ENCODE measurements at places on chromosomes 11 and 22. TPM values are rescaled to one million over a fixed set of nuclear protein-coding genes. Genes with fewer than 3 reads are reported as not detected.

The OR2AT4 gene
- total RNA-seq: 0.07 TPM

The UPK3A gene
- not detected for total RNA-seq

The OR6A2 gene
- not detected for total RNA-seq

The MYBPC3 gene
- total RNA-seq: not detected

The PDE3B gene
- not detected for total RNA-seq

The DRAP1 gene
- total RNA-seq: 355 TPM

The RAB3IL1 gene
- 3.1 TPM for total RNA-seq

The LRRC74B gene
- total RNA-seq: not detected

- DNase-seq: no peak
Measured at GRCh38 chr22:28021116-28021997, 102.3 kb upstream of the PITPNB start.

DNA sequence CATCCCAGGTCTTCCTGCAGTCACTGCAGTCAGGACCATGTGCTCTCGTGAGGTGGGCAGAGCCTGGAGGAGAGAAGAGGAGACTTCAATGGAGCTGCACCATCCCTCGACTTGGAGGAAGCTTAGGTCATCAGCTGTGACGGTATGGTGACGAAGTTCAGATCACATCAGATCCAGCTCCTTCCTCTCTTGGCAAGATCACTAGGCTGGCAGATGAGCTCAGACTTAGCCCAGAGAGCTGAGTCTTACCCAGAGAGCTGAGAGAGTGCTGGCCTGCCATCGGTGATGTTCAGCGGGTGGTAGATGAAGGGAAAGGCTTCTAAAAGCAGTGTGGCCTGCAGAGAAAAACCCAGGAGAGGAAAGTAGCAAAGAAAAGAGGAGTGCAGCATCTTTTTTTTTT, 1.8 kb upstream of the SLC15A3 start:
- DNase-seq: peak; percentile 34

GRCh38 chr11:105582497-105582896, 27.4 kb upstream of the GRIA4 start:
- DNase-seq: peak; percentile 3

DNA sequence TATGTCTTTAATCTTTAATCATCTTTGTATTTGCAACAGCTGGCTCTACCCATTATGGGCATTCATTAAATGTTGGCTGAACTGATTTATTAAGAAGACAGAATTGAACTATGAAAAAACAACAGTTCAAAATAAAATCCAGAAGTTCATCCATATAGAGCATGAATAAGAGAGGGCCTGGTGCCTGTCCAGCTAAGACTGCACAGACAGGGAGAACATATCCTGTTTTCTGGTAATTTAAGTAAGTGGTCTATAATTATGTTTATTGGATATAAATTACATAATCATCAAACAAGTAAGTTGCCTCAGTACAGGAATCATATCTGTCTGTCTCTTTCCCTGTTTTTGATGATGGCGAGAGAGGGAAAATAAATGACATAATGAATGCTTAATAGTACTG, 137.2 kb downstream of the RBFOX2 start:
- DNase-seq: no peak

GRCh38 chr11:45411228-45411946, 125.2 kb upstream of the SYT13 start:
- peak; percentile 44 for DNase-seq

- DNase-seq: peak; percentile 56
Measured at GRCh38 chr11:11732116-11732515, 109.7 kb upstream of the USP47 start.

- DNase-seq: peak; percentile 68
Measured at GRCh38 chr22:21044931-21045584, 688 bp upstream of the LRRC74B start.

DNA sequence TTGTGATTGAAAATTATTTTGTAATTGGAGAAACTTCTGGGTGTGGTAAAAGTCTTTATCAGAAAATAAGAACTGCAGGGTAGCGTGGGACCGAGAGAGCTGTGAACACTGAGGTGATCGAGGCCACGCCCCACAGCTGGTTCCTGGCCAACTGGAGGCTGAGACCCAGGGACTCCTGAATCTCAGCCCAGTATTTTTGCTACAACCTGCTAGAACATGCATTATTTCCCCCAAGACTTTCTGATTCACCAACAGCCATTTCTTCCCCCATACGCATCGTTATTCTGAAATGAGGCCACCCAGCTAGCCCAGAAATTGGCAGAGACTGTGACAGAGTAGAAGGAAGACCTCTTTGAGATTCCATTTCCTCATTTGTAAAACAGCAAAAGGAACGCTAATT, 3.4 kb upstream of the FGF19 start:
- no peak for DNase-seq

GRCh38 chr11:123546515-123546914, 107.9 kb downstream of the SCN3B start:
- DNase-seq: no peak

GRCh38 chr11:126564566-126564965, 209.1 kb downstream of the ST3GAL4 start:
- no peak for DNase-seq

GRCh38 chr11:41254966-41255365, 204.5 kb downstream of the LRRC4C start:
- DNase-seq: no peak

- DNase-seq: no peak
Measured at GRCh38 chr11:75840522-75840921, 25.5 kb downstream of the UVRAG start.

DNA sequence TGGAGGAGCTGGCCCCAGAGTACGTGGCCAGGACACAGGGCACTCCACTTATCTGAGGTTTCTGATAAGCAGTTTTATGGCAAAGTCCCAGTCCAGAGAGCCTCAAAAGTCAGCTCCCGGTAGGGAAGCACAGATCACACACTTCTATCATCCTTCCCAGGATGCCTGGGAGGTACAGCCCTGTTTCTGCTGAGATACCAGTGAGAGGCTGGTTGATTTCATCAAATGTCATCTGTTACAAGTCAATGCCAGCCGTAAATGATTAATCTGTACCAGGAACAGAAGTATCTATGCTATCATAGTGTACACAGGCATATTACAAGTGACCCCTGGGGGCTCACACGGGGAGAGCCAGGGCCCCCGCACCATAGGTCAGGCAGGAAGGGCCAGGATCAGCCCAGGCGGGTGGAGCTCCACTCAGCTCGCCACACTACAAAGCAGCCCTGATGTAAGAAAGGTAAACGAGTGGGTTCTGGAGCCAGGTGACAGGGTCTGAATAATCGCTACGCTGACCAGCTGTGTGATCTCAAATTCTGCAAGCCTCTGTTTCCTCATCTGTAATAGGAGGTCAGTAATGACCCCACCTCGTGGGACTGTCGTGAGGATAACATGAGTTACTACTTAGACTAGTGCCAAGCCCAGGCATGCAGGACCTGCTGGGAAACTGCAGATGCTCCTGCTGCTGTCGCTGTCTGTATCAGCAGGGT, 17.6 kb downstream of the PLA2G6 start:
- DNase-seq: no peak

DNA sequence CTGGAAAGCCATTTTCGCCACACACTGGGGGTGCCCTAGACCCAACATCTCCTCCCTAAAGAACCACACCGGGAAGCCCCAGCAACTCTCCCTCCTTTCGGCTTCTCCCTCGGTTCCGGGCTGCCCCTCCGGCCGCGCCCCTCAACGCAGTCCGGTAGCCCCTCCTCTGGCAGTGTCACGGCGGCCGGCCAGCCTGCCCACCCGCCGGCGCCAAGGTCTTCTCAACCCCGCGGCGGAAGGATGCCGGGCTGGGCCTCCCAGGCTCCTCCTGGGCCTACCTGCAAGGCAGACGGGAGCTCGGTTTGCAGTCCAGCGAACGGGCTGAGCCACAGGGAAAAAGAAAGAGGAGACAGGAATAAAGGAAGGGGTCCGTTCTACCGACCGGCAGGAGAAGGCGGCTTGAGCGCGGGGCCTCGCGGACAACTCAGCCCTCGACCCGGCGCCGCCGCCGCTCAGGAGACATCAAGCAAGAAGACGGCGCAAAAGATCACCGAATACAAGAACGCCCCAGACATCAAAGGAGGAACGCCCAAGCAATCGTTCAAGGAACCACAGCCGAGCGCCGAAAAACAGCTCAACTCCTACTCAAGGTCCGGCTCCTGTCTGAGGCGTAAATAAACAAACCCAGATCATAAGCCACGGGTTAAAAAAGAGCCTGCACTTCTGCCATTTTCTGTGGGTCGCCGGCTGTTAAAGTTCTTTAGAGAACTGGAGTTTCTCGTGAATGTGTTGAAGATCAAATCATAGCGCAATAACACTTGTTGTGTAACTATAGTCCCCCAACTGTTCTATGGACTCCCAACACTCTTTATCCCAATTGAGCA, at the start of gene AMBRA1:
Gene AMBRA1, minus strand, starts transcription at position 474 of the 824 bp plus-strand sequence. CDS start 45,643 bp downstream, outside the sequence.
- DNase-seq: peak; percentile 93

- no peak for DNase-seq
Measured at GRCh38 chr11:45748801-45749200, 56.1 kb upstream of the SLC35C1 start.

DNA sequence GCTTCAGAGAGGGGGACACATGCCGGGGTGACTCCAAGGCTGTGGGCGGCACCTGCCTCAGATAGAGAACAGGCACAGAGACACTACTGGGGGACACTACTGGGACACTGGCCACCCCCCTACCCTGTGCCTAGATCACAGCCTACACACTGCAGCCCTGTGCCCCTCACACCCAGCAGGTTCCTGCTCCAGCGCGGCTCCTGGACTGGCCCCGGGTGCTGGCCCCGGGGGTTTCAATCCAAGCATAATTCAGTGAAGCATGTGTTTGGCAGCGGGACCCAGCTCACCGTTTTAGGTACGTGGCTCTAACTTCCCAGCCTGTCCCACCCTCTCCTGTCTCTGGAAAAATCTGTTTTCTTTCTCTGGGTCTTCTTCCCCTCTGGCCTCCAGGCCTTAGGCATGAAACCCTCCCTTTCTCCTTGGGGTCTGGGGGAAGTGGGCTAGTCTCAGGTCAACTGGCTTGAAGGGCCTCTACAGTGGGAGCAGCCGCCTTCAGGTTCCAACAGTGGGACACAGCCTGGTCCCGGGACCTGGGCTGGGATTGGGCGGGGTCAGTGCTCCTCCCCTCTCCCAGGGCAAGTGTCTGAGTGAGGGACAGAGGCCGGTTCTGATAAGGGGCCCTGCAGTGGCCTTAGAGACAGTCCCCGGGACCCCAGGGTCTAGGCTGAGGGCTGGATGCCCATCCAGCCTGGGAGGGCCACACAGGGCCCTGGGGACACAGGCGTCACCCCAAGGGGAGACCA, 98.8 kb downstream of the CRYBB2 start:
- no peak for DNase-seq

DNA sequence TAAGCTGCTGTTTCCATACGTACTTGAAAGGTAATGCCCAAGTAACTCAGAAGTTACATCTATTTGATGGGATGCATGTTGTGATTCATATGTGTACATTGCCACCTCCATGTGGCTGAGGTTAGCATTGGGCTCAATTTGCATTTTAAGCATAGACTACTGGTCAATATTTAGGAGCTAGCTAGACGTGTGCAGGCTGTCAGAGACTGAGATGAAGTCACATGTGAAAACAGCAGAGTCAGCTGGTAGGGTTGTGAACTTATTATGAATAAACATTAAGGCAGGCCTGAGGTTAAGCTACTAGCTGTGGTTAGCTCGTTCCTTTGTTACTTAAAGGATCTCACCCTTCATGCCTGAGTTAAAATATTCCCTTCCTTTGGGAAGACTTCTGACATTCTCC, 114.5 kb upstream of the MTNR1B start:
- DNase-seq: no peak

GRCh38 chr11:35750315-35750714, 87.7 kb downstream of the TRIM44 start:
- DNase-seq: no peak

DNA sequence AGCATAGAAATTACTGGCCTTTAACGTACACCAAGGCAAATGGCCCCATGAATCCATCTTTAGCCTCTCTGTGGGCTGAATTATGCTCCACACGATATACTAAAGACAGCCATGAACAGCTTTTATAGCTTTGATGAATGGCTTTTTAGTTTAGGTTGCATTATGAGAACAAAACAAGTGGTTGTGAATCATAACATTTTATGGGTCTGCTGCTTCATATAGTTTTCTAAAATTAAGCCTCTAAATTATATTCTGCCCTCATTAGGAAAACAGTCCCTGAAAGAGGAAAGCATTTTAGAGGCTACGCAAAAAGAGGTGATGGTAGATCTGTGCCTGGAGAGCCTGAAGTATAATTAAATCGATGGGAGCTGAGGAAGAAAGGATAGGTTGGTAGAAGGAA, 221.3 kb downstream of the CADM1 start:
- DNase-seq: no peak

- no peak for DNase-seq
Measured at GRCh38 chr22:30874431-30875370, 93.9 kb downstream of the MORC2 start.

- DNase-seq: no peak
Measured at GRCh38 chr11:120642196-120642894, 130.8 kb downstream of the GRIK4 start.

DNA sequence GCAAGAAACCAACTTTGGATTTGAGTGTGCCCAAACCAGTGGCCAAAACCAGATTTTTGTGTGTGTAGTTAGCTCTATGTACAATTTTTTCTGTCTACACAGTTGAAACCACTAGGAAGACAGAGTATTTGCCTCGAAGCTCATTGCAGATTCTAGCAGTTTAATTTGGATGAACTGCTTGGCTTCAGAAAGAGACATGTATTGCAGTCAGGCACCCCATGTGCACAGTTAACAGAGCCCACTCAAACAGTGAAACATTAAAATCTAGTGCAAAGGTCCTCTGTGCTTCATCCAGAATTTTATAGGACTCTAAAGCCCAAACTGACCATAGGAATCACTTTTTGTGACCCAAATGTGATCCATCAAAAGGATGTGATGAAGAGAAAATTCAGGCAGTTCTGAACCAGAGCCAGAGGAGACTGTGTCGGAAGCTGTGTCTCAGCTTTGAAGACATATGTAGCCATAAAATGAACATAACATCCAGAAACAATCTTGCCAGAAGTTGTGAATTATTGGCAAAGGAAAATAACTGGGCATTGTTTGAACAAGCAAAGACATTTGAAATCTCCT, 82.7 kb downstream of the PANX1 start:
- no peak for DNase-seq

GRCh38 chr11:103699216-103699615, 337.2 kb upstream of the DDI1 start:
- DNase-seq: no peak

- no peak for DNase-seq
Measured at GRCh38 chr22:25661073-25661472, 80.9 kb upstream of the MYO18B start.

DNA sequence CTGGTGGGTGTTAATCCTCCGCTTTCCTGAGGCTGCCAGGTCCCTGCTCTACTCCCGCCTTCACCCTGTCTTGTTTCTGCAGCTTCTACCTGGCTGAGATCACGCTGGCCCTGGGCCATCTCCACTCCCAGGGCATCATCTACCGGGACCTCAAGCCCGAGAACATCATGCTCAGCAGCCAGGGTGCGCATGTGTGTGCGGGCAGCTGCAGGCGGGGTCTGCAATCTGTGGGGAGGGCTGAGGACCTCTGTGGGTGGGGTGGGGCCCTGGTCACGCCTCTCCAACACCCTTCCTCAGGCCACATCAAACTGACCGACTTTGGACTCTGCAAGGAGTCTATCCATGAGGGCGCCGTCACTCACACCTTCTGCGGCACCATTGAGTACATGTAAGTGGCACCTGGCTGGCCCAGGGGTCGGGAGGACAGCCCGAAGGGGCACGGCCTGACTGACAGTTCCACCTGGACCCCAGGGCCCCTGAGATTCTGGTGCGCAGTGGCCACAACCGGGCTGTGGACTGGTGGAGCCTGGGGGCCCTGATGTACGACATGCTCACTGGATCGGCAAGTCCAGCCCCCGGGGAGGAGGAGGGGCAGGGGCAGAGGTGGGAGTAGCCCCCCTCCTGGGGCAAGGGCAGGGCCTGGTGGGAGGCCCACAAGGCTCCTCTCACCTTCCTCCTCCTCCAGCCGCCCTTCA, 4.5 kb downstream of the RPS6KB2 start:
- no peak for DNase-seq
